ENCODE measurements at places on chromosomes 5 and 9.

DNA sequence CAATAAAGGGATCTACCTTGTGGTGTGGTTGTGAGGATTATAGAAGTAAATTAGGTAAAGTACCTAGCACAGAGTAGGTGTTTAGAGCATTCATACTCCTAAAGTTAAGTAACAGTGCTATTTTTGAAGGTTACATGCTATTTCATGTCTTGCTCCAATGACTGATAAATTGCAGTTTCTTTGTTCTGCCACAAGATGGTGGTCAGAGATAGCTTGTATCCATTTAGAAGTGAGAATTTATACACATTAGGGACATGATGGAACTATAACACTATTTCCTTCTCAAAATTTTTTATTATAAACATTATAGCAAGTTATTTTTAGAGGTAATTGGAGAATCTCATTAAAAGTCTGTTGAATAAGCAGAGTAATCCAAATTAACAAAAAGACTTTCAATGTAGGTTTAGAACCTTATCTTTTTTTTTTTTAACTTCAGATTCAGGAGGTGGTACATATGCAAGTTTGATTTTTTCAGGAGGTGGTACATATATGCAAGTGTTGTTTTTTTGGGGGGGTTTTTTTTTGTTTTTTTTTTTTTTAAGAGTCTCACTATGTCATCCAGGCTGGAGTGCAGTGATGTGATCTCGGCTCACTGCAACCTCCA is 17.1 kb downstream of the MTREX start:
- DNase-seq, result peak; percentile 33

DNA sequence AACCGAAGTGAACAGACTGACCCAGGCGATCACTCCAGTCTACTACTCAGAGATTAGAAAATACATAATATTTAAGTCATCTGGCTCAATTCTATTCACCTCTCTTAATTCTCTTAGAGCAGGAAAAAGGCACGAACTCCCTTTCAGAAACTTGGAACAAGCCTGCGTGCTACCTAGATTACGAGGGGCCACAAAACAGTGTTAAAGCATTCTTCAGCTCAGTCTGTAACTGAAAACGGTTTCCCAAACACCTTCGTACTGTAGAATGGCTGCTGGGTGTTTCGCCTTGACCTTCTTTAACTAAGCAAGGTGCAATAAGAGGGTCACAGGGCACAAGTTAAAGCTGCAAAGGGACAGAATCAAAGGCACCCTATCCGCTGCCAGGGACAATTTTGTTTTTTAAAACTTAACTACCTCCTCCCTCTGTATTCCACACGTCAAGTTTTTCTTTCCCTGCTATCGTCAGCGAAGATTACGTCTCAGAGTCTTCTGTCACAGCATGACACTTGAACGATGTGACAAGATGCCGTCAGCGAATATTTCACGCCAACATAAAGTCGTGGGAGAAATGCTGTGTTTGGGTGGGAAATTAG is 687 bp downstream of the LYSMD3 start:
- DNase-seq, result peak; percentile 57

- DNase-seq, result peak; percentile 82
Observed at GRCh38 chr5:151825445-151825844, 53.7 kb downstream of the G3BP1 start.

DNA sequence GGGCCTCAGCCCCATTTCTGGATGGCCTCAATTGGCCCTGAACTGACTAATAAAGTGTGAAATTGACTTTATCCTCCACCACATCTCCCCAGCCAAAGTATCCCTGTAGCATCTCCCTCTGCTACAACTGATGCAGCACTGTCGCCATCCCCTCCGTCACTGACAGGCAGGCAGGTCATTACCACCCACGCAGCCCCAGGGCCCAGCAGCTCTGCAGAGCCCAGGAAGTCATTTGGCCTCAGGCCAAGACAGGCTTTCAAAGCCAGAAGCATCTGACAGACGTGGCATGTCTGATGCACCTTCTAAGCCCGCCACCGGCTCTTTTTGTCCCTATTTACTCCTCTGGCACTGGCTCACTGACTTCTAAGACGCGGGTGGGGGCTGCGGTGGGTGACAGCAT is 65.3 kb downstream of the ARHGEF37 start:
- no peak for DNase-seq

DNA sequence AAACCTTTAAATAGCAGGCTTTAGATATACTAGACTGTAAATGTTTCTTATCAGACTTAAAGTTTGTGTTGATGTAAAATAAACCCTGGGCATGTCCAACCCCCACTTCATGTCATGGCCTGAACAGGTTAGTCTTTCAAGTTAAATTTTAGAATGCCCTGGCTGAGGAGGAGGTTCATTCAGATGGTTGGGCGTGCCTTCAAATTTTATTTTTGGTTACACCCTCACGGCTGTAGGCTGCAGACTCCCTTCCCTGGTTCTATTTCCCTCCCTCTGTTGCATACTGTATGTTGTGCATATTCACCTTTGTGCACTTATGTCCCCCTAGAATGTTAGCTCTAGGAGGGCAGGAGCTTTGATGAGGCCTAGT is 5.3 kb upstream of the BICD2 start:
- DNase-seq, result no peak

- peak; percentile 35 for DNase-seq
Observed at GRCh38 chr5:7422316-7423106, 26.6 kb downstream of the ADCY2 start.

DNA sequence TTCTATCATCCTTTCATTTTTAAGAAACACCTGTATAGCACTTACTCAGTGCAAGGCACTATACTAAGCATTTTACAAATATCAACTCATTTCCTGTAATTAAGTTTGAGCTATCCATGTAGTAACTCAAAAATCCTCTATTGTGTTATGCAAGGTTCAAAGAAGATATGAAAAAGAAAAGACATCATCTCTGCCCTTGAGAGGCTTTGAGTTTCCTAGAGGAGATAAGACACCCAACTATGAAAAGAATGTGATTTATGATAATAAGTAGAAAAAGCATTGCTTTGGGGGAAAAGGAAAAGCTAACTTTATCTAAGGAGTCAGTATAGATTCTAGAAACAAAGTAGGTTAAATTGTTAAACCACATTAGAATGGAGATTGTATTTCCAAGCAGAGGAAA is 14.2 kb upstream of the ZNF608 start:
- DNase-seq, result no peak

- peak; percentile 16 for DNase-seq
Observed at GRCh38 chr5:142245786-142246185, 79.0 kb downstream of the SPRY4 start.

- DNase-seq, result no peak
Observed at GRCh38 chr5:71873191-71873591, 154.1 kb downstream of the CARTPT start.

- peak; percentile 7 for DNase-seq
Observed at GRCh38 chr9:15333376-15333881, 26.4 kb upstream of the TTC39B start.

DNA sequence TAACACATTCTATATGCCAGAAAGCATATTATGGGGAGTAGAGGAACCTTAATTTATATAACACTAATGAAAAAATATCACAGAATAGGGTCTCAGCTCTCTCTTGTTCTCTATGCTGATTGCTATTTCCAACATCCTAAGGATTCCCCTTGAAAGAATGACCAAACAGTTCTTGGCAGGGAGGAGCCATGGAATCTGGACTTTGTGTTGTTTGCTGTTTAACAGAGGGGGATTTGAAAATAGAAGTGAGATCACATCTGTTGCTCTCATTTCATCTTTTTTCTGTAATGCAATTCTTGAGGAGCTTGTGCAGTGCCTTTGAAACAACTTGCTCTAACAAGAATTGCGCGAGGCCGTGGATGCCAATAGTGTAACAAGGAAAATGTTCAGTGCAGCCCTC is 755.3 kb downstream of the TLE1 start:
- DNase-seq, result no peak

- no peak for DNase-seq
Observed at GRCh38 chr5:127550652-127551409, 33.4 kb downstream of the PRRC1 start.

DNA sequence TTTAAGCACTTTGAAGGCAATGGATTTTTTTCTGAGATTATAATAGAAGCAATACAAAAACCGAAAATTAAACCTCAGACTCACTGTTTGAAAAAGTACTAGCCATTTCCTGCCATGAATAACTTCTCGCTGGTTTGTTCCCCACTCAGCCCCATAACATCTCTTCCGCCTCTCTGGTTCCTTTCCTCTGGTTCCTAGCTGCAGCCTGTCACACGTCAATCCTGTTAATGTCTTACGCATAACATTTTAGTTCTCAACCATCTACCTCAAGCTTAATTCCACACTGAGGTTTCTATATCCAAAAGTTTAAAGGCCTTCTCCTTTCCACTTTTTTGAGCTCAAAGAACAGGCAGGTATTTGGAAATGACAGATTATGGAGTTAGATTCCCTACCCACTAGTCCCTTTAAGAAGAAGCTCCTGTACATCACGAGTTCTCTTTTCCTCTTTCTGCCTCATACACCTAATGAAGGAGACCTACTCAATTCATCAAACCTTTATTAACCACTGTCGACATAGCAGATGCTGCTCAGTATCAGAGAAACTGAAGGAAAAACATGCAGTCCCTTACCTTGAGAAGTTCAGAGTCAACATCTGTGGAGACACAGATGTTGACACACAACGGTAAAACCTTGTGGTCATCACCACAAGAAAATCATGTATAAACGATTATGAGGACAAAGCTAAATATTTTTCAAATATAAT is 243.0 kb upstream of the PTGER4 start:
- no peak for DNase-seq

DNA sequence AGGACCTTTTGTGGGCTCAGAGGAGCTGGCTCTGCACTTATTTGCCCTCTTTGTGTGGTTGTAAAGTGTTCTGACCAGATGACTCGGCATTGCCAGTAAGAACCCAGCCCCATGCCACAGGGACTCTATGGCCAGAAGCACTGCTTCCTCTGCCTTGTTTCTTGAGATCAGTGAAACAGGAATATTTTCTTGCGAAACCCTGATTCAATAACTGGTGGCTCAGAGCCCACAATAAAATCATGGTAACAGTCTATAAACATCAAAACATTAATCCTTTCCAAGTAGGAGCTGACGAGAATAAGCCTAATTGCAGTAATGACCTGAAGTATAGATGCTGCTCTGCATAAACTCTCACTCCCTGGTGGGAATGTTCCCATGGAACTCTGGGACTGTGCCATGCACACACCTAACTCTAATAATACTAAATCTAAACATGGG is 344.3 kb downstream of the ZNF608 start:
- peak; percentile 48 for DNase-seq

- no peak for DNase-seq
Observed at GRCh38 chr5:140261403-140262171, 41.3 kb downstream of the PFDN1 start.

DNA sequence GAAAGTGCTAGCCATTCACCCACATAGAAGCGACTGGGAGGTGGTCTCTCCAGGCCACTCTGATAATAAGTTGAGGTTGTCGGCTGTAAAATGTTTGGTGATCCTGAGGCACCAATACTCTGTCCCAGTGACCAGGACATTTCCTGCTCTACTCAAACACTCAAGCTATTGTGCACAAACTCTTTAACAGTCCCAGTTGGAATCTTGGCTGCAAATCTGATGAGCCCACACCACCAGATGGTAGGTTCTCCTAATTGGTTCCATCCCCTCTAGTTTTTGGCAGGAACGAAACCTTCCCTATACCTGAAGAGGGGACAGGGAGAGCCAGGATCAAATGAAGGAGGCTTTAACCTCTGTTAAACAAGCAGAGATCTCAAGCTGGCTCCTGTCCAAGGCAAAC is 14.3 kb downstream of the GRIA1 start:
- DNase-seq, result no peak

DNA sequence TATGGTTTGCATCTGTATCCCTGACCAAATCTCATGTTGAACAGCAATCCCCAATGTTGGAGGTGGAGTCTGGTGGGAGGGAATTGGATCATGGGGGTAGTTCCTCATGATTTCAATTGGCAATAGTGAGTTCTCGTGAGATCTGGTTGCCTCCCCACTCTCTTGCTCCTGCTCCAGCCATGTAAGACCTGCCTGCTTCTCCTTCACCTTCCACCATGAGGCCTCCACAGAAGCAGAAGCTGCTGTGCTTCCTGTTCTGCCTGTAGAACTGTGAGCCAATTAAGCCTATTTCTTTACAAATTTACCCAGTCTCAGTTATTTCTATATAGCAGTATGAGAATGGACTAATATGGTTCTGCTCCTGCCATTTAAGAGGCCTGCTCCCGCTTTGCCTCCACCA is 32.9 kb downstream of the SCAI start:
- DNase-seq, result no peak

- no peak for DNase-seq
Observed at GRCh38 chr5:172469697-172470096, 15.4 kb upstream of the SH3PXD2B start.

GRCh38 chr5:83817591-83817990 is 96.9 kb upstream of the HAPLN1 start:
- no peak for DNase-seq

DNA sequence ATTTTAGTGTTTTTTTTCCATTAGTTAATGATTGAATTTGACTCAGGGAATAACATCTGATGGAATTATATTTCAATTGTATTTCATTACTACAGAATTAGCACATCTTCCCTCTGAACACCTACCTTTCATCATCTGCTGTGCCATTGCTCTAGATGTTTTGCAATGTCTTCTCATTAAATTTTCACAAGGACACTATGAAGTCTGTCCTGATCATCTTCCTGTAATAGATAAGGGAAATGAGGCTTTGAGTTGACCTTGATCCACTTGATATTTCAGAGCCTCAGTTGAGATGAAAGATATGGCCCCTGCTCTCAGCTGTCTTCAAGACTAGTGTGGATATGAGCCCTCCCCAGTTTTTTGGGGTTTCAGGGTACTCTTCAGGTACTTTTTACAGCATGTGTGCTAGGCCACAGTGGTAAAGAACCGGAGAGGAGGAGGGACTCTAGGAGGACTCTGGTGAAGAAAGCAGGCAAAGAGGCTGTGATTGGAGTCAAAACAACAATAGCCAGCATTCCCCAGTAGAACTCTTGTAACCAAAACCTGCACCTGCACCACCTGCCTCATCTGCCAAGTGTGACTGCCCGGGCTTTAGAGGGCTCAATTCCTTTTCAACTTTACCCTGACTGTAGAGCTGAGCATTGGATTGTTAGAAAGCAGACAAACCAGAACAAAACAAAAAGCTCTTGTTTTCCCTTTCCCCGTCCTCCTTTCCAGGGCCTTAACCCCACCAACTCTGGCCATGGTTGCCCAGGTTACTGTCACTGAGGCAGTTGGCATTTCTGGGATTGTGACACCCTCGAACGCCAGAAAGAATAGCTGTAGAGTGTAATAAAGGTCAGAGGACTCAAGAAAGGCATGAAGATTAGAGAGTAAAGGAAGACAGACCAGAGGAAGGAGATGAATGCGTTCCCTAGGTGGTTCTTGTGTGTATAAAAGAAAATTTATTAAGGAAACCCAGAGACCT is 56.3 kb downstream of the ERAP1 start:
- DNase-seq, result no peak

- no peak for DNase-seq
Observed at GRCh38 chr9:72326641-72327040, 38.4 kb downstream of the ZFAND5 start.

GRCh38 chr9:82146677-82147076 is 158.1 kb downstream of the SPATA31D1 start:
- no peak for DNase-seq

All from muscle of arm (tissue), 14 donors.